NCI-H526 (cell line): ENCODE measurements at places on chromosomes 11 and 22.

GRCh38 chr22:46900549-46900948 lies 138.1 kb downstream of the TBC1D22A start:
- no peak for DNase-seq

DNA sequence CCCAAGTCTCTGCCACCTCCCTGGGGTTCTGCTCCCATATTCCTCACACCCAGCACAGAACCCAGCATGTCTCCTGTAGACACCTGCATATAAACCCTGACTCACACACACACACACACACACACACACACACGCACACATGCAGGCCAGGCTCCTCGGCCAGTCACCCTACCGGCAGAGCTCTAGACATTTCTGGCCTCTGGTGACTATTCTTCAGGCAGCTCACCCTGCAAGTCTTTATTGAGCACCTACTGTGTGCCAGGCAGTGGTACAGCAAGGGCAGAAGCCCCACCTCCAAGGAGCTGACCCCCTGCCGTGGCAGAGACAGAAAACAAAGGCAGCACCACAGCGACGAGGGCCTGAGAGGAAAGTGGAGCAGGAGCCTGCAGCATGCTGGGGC lies 50.3 kb downstream of the CDKN1C start:
- no peak for DNase-seq

DNA sequence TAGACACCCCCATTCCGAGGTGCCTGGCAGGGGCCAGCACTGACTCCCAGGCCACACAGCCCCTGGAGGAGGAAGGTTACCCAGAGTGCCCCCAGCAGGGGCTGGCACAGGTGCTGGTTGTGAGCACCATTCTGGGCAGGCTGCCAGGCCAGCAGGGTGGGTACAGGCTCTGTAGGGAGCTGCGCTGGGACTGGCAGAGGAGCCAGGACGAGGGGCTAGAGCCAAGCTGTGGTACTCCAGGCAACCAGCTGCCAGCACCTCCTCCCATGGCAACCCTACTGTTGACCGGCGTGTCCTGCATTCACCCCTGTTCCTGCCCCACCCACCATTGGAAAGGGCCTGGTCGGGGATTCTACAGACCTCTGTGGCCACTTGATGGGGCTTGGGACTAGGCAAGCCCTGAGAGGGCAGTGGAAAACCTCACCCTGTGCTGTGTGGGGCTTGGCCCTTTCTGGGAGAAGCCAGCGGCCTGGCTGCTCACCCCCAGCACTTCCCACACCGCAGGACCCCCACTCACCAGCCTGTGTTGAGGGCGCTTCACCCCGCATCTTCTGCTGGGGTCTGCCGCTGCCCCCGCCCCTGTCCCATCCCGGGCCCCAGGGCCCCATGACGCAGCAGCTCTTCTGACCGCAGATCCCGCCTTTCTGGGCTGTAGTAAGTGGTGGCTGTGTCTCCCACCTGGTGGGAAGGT lies 1.9 kb downstream of the CLDN5 start:
- DNase-seq: no peak

DNA sequence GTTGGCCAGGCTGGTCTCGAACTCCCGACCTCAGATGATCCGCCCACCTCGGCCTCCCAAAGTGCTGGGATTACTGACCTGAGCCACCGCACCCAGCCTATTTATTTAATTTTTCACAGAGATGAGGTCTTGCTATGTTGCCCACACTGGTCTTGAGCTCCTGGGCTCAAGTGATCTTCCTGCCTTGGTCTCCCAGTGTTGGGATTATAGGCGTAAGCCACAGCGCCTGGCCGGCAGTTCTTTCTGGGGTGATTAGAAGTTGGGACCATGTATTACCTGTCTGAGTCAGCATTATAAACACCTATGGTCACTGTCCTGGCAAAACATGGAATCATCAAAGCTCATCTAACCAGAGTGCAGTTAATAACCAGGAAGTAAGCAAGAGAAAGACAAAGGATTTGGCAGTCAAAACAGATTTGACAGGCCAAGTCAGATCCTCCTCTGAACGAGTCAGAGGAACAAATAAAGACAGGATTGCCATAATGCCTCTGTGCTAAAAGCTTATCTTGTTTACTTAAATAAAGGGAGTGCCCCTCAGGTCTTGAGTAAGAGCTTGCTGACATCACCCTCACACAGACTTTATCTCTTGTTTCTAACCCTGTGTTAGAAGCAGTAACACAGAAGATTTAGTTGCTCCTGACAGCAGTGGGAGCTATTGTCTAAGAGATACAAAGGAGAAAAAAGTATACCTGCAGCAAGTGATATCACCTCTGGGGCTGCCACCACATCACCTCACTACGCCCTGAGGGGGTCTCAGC lies 3.7 kb downstream of the SERPIND1 start:
- peak; percentile 52 for DNase-seq

- no peak for DNase-seq
These were observed 5.0 kb downstream of the SIGIRR start for GRCh38 chr11:409600-410483.

GRCh38 chr11:64132191-64132771 lies 33.6 kb downstream of the MACROD1 start:
- DNase-seq: no peak

GRCh38 chr11:129696309-129696989 lies 119.2 kb upstream of the TMEM45B start:
- no peak for DNase-seq
